Ovary (tissue), 10 donors: ENCODE measurements at places on chromosomes 4 and X.

- no peak overlapping the region for H3K27ac ChIP-seq
- no peaks in the 10 kb centered on the region for H3K27me3 ChIP-seq
These were observed 208.8 kb downstream of the COX18 start for GRCh38 chr4:72860766-72861165.

GRCh38 chr4:128424527-128425497 lies 137.2 kb upstream of the PGRMC2 start:
- H3K36me3 ChIP-seq: no peaks in the 10 kb centered on the region
- H3K4me1 ChIP-seq: peaks cover 5% of the 10 kb centered on the region
- H3K27me3 ChIP-seq: no peaks in the 10 kb centered on the region

GRCh38 chrX:133749370-133749769 lies 236.0 kb downstream of the GPC3 start:
- no peaks in the 10 kb centered on the region for H3K4me1 ChIP-seq
- no peak overlapping the region for H3K27ac ChIP-seq
- no peak overlapping the region for H3K4me3 ChIP-seq
- no peaks in the 10 kb centered on the region for H3K36me3 ChIP-seq
- no peak for DNase-seq

DNA sequence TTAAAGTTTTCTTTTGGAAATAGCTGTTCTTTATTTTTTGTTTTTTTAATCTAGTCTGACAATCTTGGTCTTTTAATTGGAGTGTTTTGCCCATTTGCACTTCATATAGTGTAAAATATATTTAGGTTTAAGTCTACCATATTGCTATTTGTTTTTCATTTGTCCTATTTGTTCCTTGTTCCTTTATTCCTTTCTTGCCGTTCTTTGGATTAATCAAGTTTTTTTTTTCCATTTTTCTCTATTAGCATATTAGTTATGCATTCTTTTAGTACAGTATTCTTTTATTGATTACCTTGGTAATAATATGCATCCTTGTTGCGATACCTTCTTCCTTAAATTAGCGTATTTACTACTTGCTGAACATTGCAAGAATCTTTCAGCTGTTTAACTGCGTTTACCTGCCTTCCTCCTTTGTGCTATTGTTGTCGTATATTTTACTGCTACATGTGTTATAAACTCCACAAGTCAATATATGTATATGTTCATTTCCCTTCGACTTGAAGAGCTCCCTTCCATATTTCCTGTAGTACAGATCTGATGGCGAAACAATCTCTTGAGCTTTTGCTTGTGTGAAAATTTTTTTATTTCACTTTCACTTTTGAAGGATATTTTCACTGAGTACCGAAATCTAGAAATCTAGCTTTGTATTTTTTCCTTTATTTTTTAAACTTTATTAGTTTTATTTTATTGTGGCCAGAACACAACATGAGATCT lies 23.9 kb upstream of the RNF212 start:
- no peak for DNase-seq
- no peaks in the 10 kb centered on the region for H3K36me3 ChIP-seq
- no peaks in the 10 kb centered on the region for H3K4me1 ChIP-seq

DNA sequence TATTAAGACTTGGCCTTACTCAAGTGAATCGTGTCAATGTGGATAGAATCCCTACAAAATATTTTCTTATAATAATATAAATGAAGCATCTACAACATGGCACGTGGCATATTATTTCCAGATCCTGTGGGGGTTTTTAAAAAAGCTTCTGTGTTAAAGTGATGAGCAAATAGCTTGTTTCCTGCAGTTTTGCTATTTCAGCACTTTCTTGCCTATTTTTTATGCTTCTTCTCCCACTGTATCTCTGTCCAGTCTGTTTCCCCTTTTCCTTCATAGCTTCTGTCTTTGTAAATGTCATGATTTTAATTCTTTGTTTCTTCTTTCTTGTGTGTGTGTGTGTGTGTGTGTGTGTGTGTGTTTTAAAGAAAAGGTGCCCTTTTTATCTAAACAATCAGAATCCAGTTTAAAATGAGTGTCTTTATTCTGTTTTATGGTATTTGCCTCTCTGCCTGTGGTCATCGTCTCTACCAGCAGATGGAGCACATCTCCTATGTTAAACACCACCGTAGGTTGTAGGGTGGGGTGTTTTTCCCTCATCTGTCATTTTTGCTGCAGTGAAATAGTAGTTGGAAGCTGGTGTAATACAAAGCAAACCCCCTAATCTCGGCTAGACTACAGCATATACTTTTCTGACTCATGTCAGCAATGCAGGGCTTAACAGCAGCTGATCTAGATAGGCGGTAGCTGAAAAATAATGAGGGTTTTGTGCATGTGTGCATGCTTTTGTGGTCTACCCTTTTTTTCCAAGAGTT lies 33.1 kb downstream of the FTHL17 start:
- no peaks in the 10 kb centered on the region for H3K27me3 ChIP-seq
- no peaks in the 10 kb centered on the region for H3K36me3 ChIP-seq
- H3K4me3 ChIP-seq: no peak overlapping the region
- H3K27ac ChIP-seq: no peak overlapping the region

DNA sequence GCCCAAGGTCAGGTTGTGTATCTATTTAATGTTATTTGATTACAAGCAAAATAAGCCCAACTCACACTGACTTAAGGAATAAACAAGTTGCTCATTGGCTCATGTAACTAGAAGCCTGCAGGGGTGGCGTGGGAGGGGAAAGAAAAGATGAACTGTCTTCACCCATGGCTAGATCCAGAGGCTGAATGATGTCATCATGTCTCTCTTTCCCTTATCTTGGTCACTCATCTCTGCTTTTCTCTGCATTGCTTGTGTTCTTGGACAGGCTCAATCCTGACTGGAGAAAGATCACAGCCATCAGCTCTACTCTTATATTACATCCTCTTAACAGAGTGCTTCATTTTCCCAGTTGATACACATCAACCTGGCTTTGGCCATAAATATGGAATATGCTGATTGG lies 290.0 kb upstream of the DIAPH2 start:
- no peak overlapping the region for H3K27ac ChIP-seq
- H3K4me1 ChIP-seq: no peaks in the 10 kb centered on the region
- H3K27me3 ChIP-seq: no peaks in the 10 kb centered on the region
- no peak overlapping the region for H3K4me3 ChIP-seq
- H3K36me3 ChIP-seq: no peaks in the 10 kb centered on the region

DNA sequence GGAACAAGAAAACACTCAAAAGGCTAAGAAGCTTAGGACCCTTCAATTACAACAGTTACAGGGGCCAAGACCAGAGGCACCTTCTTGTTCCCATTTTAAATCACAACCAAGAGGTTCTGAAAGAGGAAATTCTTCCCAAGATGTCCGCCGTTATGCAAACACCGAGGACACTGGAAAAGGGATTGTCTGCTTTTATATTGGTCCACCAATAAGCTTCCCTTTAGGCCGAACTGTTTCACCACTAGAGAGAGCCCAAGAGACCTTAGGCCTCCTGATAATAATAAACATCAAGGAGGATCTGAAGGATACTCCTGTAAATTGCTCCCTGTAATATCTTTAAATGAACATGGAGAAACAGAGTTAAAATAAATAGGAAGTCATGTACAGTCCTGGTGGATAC lies 92.6 kb upstream of the NLRP2B start:
- no peak overlapping the region for H3K4me3 ChIP-seq

DNA sequence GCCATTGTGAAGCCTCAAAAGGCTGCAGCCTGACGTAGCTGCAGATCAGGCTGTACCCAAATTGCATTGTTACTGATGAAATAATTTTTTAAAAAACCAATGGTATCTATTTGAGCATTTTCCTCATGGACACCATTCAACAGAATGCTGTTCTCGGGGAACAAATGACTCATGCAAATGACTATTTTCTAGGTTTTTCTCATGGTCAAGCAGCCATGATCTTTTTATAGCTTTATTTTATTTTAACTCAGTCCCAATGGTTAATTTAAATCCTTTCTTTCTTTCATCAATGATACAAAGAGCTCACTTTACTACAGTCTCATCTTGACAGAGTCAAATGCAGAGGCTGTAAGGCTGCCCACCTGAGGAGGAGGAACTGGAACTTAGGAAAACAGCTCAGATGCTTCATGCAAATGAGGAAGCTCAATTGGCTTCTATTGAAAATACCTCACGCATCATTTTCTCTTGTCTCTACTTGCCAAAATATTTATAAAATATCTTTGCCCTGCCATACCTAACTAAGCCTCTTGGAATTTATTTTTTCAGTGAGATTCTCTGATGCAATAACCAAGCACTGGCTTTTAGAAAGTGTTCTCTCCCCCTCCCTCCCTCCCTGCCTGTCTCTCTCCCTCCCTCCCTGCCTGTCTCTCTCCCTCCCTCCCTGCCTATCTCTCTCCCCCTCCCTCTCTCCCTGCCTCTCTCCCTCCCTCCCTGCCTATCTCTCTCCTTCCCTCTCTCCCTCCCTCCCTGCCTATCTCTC lies 81.0 kb downstream of the SORBS2 start:
- H3K4me3 ChIP-seq: no peak overlapping the region
- DNase-seq: no peak
- no peaks in the 10 kb centered on the region for H3K27me3 ChIP-seq
- H3K27ac ChIP-seq: peak overlapping the region; percentile 28
- H3K36me3 ChIP-seq: no peaks in the 10 kb centered on the region

- H3K36me3 ChIP-seq: no peaks in the 10 kb centered on the region
- no peak overlapping the region for H3K27ac ChIP-seq
- no peak overlapping the region for H3K4me3 ChIP-seq
- H3K4me1 ChIP-seq: no peaks in the 10 kb centered on the region
- DNase-seq: no peak
- no peaks in the 10 kb centered on the region for H3K27me3 ChIP-seq
These were observed 9.5 kb downstream of the RNF175 start for GRCh38 chr4:153750197-153750817.

GRCh38 chr4:81424816-81425755 lies 46.6 kb downstream of the RASGEF1B start:
- no peak overlapping the region for H3K27ac ChIP-seq
- H3K36me3 ChIP-seq: no peaks in the 10 kb centered on the region
- H3K4me3 ChIP-seq: no peak overlapping the region

- H3K36me3 ChIP-seq: no peaks in the 10 kb centered on the region
- no peak overlapping the region for H3K4me3 ChIP-seq
- DNase-seq: no peak
- no peak overlapping the region for H3K27ac ChIP-seq
These were observed 1.7 kb upstream of the SLAIN2 start for GRCh38 chr4:48339642-48340041.

GRCh38 chrX:111481896-111482295 lies 29.5 kb upstream of the SERTM2 start:
- H3K4me3 ChIP-seq: no peak overlapping the region
- H3K4me1 ChIP-seq: no peaks in the 10 kb centered on the region
- no peak for DNase-seq
- no peaks in the 10 kb centered on the region for H3K36me3 ChIP-seq
- H3K27ac ChIP-seq: no peak overlapping the region

DNA sequence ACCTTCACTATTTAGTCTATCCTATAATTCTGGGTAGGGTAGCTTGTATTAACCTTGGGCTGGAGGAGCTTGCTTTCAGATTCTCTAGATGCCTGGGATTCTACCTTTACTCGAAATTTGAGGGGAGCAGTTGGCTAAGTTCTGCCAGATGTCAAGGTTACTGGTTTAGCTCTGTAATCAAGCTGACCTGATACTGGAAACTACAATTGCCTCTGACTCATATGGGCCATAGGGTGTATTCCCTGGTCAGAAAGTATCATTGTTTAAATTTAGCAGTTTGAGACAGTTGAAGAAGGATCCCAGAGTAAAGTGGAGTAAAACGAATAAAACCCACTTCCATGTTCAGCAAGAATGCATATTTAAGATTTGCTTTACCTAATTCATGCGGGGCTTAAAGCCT lies 337.6 kb downstream of the SPIN4 start:
- no peak for DNase-seq
- no peaks in the 10 kb centered on the region for H3K4me1 ChIP-seq
- no peak overlapping the region for H3K4me3 ChIP-seq
- no peaks in the 10 kb centered on the region for H3K36me3 ChIP-seq

GRCh38 chrX:82765811-82766210 lies 742.3 kb upstream of the POU3F4 start:
- no peaks in the 10 kb centered on the region for H3K4me1 ChIP-seq
- no peak overlapping the region for H3K27ac ChIP-seq
- H3K27me3 ChIP-seq: no peaks in the 10 kb centered on the region
- H3K4me3 ChIP-seq: no peak overlapping the region

- no peak overlapping the region for H3K4me3 ChIP-seq
- no peaks in the 10 kb centered on the region for H3K4me1 ChIP-seq
- H3K27me3 ChIP-seq: no peaks in the 10 kb centered on the region
- H3K27ac ChIP-seq: no peak overlapping the region
- DNase-seq: no peak
These were observed 133.4 kb upstream of the MSX1 start for GRCh38 chr4:4726051-4726450.

- H3K4me3 ChIP-seq: no peak overlapping the region
- H3K27me3 ChIP-seq: no peaks in the 10 kb centered on the region
- H3K27ac ChIP-seq: no peak overlapping the region
- DNase-seq: no peak
These were observed 179.0 kb downstream of the AFAP1 start for GRCh38 chr4:7760706-7761105.

- H3K27ac ChIP-seq: no peak overlapping the region
- H3K4me3 ChIP-seq: no peak overlapping the region
- no peaks in the 10 kb centered on the region for H3K27me3 ChIP-seq
- H3K36me3 ChIP-seq: no peaks in the 10 kb centered on the region
- H3K4me1 ChIP-seq: no peaks in the 10 kb centered on the region
These were observed 555.6 kb downstream of the PPARGC1A start for GRCh38 chr4:23333946-23334878.

DNA sequence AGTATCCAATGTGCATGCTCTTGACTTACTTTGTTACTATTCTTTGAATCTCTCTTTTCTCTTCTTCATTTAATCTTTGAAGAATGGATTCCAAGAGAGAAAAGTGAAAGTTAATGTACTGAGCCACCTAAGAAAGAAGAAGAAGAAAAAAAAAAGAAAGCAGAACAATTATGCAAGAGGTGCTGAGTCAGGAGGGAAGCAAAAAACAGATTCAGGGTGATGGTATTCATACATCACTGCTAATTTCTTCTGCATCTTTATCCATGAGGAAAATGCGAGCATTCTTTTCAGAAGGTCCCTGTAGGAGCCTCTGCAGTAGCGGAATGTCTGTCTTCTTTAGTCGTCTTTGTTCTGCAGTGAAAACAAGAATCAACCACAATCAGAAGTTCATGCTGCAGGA lies 43.9 kb downstream of the RASSF6 start:
- no peak overlapping the region for H3K4me3 ChIP-seq
- H3K36me3 ChIP-seq: no peaks in the 10 kb centered on the region

DNA sequence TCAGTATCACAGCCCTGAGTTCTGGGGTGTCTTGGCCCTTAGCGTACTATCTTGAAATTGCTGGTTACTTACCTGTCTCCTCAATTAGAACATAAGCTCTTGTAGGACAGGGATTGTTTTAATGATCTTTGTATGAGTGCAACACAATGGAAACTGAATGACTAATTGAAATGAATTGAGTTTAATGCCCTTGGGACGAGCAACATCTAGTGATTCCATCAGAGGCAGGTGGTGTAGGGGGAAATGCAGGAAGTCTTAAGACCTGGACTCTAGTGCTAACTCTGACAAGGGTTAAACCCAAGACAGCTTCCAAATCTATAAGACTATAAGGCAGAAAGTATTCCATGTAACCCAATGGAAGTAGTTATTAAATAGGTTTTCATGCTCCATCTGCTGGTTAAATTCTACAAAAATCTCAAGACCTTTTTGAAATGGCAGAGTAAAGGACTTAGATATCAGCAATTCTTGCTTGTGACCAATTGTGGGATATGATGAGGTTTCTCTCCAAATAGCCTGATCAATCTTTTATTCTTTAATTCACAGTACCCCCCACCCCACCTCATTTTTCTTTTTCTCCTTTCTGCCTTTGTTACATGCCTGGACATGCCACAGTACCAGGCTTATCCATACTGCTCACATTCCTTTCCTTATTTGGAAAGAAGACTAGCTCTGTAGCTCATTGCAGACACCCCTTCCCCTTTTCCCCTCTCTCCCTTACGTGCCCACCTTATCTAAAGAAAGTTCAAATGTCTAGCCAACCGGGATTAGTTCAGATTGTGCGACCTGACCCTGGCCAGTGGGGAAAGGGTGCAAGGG lies 340.8 kb downstream of the PAPSS1 start:
- H3K36me3 ChIP-seq: no peaks in the 10 kb centered on the region
- no peak overlapping the region for H3K27ac ChIP-seq
- no peaks in the 10 kb centered on the region for H3K4me1 ChIP-seq
- no peak overlapping the region for H3K4me3 ChIP-seq
